ENCODE measurements at places on chromosomes 4 and X.

DNA sequence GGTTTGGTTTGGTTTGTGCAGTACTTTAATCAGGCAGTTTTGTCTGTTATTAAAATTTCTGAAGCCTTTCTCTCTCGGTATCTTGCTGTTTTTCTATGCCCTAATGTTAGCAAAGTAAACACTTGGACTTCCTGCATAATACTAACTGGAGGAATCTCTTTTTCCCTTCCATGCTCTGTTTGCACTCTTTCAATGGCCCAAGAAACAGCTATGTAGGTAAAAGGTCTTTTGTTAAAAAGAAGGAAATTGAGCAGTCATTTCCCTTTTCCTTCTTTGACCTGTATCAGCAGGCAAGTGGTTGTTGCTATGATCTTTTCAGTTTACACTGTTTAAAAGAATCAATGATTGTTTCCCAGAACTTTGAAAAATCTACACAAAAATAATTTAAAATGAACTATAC, 82.7 kb downstream of the CCSER1 start:
- DNase-seq: no peak

- no peak for DNase-seq
These were observed 43.9 kb upstream of the FGFBP2 start for GRCh38 chr4:16006771-16007446.

DNA sequence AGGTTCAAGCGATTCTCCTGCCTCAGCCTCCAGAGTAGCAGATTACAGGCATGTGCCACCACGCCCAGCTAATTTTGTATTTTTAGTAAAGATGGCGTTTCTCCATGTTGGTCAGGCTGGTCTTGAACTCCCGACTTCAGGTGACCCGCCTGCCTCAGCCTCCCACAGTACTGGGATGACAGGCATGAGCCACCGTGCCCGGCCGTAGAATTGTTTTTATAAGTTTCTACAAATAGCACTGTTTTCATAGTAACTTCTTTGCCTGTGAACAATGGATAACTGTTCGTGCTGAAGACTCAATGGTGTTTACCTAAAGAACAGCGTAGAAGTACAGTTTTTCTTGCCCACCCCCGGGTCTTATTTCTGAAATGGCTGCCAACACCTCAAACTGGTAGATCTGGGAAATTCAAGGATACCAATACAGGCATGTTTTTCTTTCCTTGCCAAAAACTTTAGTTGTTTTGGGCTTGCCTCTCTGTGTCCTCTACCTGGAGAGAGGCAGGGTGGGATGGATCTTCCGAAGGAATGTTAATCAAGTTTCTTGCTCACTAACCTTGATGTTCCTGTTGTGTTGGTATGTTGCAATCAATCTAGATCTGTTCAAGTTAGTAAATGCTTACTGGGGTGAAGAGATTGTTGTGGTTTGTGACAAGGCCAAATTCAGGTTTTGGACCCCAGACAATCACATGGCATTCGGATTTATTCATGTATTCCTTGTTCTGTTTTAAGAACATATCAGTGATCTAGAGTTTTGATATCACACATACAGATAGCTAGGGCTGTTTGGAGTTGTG, 2.8 kb upstream of the RUFY3 start:
- no peak for DNase-seq

- no peak for DNase-seq
These were observed 166.8 kb upstream of the MAMLD1 start for GRCh38 chrX:150196285-150196684.

- no peak for DNase-seq
These were observed 490.3 kb upstream of the TECRL start for GRCh38 chr4:64899563-64899962.

GRCh38 chr4:141132709-141133145, 542 bp downstream of the RNF150 start:
- DNase-seq: no peak

- DNase-seq: peak; percentile 52
These were observed 61.9 kb upstream of the LAS1L start for GRCh38 chrX:65596270-65597034.

DNA sequence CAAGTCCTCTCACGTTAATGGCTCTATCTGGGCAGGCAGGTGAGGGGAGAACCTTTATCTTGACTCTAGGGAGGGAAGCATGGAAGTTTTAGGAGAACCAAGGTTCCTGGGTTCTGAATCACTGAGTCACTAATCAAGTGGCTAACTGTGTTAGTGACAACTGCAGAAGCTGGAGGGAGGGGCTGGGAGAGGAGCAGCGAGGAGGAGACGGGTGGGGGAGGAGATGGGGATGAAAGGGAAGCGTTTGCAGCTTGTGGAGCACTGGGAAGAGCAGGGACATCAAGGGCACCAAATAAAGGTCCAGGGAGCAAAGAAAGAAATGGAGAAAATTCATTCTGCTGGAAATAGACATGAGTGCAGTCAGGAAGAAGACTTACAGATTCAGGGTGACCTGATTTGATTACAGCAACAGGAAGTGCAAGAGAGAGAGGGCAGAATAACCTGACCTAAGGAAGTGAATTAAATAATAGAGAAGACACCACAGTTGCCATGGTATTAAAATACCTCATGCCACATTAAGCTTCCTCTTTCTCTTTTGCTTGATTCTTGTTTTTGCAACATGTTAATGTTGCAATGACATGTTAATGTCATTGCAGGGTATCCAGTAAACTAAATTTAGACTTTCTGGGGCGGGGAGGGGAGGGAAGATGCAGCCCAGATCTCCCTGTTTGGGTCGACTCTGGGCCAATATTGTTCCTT, 4.5 kb upstream of the SETD7 start:
- no peak for DNase-seq

DNA sequence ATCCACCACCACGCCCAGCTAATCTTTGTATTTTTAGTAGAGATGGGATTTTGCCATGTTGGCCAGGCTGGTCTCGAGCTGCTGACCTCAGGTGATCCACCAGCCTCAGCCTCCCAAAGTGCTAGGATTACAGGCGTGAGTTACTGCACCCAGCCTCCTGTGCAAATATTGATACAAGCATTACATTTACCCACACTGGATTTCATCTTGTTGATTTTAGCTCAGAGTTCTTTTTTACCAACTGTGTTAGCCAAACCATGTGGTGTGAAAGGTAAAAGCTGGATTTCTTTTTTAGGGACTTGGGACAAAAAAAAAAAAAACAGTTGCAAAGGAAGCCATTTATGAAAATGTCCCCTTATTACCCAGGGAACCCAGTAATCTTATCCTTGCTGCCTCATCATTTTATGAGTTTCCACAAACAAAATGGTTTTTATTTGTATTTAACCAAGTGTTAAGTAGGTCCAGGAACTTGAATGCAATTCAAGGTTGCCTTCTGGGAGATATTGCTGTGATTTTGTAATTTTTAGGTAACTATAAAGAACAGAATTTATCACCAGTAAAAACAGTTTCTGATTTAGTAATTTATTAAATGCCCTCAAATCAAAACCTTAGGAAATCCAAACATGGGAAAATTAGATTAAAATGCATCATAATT, 202.5 kb downstream of the PALLD start:
- no peak for DNase-seq

DNA sequence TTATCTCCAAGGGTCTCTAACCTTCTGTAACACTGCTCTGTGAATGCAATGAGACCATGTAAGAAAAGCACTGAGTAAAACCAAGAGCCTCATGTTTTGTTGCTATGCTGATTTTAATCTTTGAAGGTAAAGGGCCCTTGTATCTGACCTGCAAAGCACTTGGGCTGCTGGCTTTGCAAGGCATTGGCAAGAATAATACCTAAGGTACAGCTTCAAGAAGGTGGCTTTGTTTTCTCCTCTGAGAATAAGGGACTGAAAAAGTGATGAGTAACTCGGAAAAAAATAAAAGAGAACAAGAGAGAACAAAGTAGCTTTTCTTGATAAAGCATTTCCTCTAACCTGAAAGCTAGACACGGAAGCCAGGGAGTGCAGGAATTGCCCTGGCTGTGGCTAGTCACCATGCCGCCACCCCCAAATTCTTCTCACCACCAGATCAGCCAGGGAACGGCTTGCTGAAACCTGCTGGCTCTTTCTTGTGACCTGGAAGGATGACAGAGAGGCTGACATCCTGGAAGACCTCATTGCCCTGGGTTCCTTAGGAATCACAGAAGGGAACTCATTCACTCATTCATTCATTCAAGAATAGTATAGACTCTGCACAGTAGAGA, 41.8 kb upstream of the HS3ST1 start:
- DNase-seq: no peak

DNA sequence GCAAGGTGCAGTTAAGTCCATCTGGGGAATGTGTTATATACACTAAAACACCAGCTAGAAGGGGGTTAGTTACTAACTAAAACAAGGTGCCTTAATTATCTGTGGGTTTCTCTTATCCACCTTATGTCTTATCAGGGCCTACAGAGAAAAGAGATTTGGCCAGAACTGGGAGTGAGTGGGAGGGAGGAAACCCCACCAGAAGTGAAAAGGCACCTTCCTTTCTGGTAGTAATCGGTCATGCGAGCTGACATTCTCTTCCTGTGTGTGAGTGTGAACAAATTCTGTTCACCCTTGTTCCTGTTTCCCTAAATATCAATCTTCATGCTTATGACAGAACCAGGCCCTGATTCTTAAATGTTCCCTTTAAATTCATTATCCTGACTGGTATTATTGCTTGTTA, 43.5 kb downstream of the SRPX2 start:
- no peak for DNase-seq

- DNase-seq: peak; percentile 72
These were observed 15.5 kb downstream of the P2RY8 start for GRCh38 chrX:1521459-1521956.

- DNase-seq: no peak
These were observed 96.0 kb upstream of the GUCY1A1 start for GRCh38 chr4:155570661-155571060.

GRCh38 chrX:23819385-23820234, 36.6 kb downstream of the SAT1 start:
- DNase-seq: no peak

DNA sequence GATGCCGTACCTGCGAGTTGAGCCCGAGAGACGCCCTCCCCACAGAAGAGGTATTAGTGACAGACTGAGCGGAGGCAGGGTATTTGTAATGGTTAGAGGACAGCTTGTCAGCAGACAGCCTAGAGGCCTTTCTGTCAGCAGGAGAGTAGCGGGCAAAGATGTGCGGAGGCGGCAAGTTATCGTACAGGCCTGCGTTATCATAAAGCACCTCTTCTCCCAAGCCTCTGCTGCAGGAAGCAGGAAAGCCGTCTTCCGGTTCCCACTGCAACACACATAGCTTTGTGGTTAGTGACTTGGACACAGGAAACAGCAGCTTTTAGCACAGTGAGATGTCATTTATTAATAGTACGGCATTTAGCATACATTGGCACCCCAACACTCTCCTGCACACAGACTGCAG, 158.3 kb downstream of the AFAP1 start:
- DNase-seq: no peak

DNA sequence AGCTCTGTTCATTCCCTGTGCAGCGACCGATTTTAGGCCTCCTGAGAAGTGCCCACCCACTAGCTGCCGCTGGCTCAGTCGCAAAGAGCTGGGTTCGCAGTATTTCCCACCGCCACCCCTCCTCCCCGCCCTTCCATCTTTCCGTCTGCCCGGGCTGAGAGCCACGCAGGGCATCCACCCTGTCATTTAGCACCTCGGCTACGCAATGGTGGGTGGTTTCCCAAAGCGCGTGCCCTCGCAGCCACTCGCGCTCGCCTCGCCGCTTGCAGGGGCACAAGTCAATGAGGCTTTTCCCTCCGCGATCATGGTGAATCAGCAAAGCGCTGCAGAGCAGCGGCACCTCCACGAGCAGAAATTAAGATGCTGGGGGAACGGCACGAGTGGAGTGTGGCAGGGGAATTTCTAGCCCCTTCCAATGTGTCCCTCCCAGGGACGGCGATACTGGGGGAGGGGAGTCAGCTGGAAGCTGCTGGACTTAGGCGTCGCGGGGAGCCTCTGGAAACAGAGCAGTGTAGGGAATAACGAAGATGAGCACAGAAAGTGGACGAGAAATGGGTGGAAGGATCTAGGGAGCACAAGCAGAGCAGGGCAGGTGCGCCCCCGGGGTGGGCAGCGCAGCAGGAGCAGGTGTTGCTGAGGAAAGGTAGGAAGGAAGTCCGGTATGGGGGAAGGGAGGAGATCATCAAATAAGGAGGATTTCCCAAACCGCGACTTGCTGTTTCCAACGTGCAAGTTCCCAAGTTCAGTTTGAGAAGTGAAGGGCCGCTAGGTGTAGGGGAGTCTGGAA, 2.4 kb upstream of the PTCHD1 start:
- DNase-seq: no peak

GRCh38 chr4:140092094-140092851, 61.7 kb downstream of the MAML3 start:
- no peak for DNase-seq

DNA sequence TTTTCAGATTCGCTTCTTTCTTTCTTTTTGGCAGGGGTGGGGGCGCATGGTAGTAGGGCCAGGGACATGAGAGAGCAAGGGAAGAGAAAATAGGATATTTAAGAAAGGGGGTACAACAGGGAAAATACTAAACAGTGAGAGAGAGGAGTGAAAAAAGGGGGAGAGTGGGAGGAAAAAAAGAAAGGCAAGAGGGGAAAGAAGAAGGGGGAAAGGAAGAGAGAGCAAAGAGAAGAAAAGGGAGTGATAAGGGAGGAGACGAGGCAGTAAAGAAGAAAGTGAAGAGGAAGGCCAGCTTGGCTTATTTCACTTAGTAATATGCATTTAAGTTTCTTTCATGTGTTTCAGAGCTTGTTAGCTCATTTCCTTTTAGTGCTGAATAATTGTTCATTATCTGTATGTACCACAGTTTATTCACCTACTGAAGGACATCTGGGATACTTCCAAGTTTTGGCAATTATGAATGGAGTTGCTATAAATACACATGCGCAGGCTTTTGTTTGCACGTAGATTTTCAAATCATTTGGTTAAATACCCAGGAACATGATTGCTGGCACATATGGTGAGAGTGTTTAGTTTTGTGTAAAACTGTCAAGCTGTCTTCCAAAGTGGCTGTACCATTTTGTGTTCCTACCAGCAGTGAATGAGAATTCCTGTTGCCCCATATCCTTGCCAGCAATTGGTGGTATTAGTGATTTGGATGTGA, 37.3 kb downstream of the CASP6 start:
- DNase-seq: no peak

DNA sequence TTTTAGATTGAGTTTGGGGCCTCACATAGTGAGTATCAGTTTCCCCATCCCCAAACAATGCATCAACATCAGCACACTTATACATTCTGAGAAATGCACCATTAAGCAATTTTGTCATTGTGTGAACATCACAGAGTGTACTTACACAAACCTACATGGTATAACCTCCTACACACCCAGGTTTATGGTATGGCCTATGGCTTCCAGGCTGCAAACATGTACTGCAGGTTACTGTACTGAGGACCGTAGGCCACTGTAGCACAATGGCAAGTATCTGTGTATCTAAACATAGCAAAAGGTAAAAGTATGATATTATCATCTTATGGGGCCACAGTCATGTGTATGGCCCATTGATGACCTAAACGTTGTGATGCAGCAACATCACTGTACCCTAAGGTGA, 7.7 kb downstream of the IRF2 start:
- no peak for DNase-seq

DNA sequence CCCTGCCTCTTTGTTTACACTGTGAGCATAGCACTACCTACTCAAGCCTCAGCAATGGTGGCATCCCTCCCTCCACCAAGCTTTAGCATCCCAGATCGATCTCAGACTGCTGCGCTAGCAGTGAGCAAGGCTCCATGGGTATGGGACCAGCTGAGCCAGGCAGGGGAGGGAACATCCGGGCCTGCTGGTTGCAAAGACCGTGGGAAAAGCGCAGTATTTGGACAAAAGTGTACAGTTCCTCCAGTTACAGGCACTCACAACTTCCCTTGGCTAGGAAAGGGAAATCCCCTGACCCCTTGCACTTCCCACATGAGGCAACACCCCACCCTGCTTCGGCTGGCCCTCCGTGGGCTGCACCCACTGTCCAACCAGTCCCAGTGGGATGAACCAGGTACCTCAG, 26.5 kb downstream of the EGF start:
- no peak for DNase-seq

Data from activated naive CD4-positive, alpha-beta T cell treated with Interleukin-2 at 50 U/mL for 16 hours (primary cell).